NCI-H1417 treated with DMSO at 0.1 percent for 48 hours (cell line): ENCODE measurements at places on chromosomes 7 and 10.

- no peak for DNase-seq
Measured at GRCh38 chr7:5709347-5709950, 72.0 kb downstream of the RNF216 start.

GRCh38 chr10:52599551-52600200 is 172.9 kb downstream of the MBL2 start:
- no peak for DNase-seq

DNA sequence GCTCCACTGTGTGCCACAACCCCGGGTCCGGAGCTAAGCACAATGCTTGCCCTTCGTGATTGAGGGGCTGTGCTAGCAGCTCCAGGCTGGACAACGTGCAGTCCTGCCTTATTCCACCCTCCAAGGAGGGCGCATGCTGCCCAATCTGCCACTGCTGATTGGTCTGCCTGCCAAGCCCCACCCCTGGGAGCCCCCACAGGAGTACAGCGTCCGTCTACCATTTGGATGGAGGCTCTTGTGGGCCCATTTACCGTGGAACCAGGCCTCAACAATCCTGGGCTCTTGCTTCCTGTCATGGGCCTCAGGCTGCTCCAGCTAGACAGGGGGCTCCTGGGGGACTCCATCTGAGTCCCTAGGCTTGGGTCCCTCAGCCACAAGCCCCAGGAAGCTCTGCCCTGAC is 173.3 kb downstream of the SLIT1 start:
- DNase-seq: no peak

DNA sequence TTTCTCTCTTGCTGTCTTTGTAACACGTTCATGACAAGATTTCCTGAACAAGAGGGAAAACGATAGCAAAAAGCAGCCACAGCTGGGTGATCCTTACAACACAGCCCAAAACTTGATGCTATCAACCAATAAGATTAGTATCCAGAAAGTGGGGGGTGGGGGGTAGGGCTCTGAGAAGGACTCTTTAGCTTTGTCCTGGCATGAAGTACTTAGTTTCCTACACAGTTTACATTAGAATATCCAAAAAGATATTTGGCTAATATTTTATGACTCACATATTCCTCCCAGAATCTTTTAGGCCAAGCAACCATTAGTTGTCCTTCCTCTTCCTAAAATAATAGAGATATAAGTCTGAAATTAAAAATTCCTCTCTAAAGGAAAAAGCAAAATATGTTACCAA is 22.9 kb upstream of the LRRC17 start:
- DNase-seq: no peak

DNA sequence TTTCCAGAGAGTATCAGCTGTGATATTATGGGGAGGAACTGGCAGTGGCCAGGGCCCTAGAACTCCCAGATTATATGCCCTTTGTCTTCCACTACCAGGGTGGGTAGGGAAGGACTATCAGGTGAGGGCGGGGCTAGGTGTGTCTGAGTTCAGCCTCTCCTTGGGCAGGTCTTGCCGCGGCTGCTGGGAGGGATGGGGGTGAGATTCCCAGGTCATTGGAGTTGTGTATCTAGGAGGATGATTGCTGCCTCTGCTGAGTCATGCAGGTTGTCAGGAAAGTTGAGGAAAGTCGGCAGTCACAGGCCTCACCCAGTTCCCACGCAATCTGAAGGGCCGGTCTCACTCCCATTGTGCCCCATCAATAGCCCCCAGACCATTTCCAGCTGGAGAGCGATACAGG is 185.2 kb downstream of the DKK1 start:
- no peak for DNase-seq

DNA sequence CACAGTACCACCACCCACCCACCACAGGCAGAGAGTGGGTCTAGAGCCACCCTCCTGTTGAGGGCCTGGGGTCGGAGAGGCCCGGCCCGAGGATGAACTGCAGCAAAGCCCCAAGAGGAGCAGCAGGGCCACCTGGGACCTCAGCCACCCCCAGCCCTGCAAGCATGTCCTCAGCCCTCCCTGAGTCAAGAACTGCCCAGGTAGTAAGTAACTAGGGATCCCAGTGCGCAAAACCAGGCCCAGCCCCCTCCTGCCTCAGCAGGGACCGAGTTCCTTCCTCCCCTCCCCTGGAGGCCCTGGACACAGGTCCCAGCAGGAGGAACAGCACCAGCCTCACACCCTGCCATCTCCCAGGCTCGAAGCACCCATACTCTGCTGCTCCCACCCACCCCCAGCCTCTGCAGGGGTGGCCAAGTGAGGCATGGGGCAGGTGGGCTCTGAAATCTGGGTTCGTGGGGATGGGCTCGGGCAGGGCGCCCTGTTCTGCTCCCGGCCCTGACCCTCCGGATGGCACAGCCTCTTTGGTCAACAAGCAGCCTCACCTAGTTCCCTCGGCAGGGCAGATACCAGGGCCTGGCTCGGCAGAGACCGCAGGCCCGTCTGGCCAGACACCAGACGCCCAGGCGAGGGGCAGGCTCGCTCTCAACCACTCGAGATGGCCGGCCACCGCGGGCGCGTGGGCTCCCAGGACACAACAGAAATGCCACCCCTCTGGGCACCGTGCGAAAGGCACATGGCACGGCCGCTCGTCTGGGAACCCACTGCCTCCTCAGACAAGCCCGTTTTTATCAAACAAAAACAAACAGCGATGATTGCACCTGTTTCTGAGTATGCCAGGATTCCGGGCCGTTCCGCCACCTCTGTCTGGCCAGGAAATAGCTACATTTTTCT is 15.2 kb downstream of the PDGFA start:
- DNase-seq: no peak

DNA sequence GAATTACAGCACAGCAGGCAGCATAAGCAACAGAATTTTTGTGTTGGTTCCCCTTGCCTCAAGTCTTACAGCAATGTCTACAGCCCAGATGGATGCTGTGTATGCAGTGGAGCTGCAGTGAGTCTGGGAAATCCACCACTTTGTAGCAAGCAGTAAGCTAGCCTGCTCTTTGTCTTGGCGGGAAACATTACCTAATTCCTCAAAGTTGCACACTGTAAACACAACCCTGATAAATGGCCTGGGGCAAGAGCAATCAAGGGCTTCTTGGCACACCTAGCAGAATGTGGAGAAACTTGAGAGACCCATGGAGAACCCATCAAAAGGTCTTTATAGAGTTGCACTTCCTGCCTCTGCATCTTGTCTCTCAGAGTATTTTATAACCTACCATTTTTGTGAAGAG is 102.0 kb upstream of the FOXP2 start:
- no peak for DNase-seq

GRCh38 chr7:78002715-78003114 is 204.1 kb downstream of the PHTF2 start:
- DNase-seq: no peak

- no peak for DNase-seq
Measured at GRCh38 chr10:14635043-14635710, 139.5 kb downstream of the FAM107B start.

- no peak for DNase-seq
Measured at GRCh38 chr10:34677591-34677990, 137.5 kb downstream of the PARD3 start.

DNA sequence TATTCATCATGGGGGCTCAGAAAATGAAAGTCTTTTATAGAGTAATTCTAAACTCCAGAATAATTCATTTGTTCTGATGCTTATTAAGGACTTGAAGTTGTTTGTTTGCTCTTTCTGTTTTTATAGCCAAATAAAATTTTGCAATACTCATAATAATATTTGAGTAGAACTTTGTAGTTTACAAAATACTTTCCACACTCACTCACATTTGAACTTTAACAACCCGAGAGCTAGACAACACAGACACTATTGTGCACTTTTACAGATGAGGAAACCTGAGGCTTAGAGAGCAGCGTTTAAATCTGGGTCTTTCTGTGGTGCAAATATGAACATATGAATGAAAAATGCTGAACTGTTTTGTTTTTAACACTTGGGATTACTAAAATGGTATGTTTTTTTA is 126.8 kb downstream of the KAT6B start:
- no peak for DNase-seq

GRCh38 chr7:149559711-149560110 is 62.1 kb upstream of the ZNF746 start:
- no peak for DNase-seq

DNA sequence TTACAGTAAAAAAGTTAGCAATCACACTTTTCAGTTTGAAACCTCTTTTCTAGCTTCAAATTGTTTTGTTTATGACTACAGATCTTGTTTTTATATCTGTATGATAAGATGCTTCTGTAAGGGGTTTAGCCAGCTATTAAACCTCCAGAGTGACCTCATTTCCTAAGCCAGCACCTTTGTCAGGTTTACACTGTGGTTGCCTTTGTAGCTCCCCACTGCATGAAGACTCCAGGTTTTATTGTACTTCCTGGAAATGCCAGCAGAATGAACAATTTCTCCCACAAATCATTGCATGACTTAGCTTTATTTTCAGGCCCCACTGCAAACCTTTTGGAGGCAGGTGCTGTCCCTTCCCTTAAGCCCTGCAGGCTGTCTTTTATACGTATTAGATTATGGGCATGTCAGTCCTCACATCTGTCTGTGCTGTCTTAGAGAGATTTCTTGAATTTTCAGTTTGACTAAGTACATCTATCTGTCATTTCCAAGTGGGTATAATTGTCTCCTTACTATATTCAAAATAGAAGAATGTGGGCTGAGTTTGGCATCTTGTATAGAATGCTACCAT is 8.2 kb upstream of the AGR3 start:
- no peak for DNase-seq

DNA sequence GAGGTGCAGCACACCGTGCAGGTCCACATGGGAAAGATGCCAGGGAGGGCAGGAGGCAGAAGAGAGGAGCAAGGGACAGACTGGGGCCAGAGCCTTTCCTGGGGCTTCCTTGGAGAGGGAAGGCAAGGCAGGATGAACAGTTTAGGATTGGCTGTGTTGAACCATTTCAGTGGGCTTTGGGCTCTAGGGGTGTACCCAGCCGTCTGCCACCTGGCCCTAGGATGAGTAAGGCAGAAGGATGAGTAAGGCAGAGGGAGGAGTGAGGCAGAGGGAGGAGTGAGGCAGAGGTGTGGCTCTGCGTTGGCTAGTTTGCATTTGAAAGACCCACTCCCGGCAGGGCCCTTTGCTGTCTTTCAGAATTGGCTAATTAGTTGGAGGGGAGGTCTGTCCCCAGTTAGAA is 31.5 kb upstream of the PRF1 start:
- DNase-seq: no peak
